ENCODE measurements at places on chromosomes 16 and 17. TPM values are rescaled to one million over a fixed set of nuclear protein-coding genes. Genes with fewer than 3 reads are reported as not detected.

GRCh38 chr17:40958086-40958953, 8.4 kb downstream of the KRT39 start:
- no peak for DNase-seq
- H3K27me3 ChIP-seq = peaks cover 15% of the 10 kb centered on the region
- no peak overlapping the region for H3K4me3 ChIP-seq
- H3K27ac ChIP-seq = no peak overlapping the region

PIK3R5 gene
- total RNA-seq = 33.6 TPM

DNA sequence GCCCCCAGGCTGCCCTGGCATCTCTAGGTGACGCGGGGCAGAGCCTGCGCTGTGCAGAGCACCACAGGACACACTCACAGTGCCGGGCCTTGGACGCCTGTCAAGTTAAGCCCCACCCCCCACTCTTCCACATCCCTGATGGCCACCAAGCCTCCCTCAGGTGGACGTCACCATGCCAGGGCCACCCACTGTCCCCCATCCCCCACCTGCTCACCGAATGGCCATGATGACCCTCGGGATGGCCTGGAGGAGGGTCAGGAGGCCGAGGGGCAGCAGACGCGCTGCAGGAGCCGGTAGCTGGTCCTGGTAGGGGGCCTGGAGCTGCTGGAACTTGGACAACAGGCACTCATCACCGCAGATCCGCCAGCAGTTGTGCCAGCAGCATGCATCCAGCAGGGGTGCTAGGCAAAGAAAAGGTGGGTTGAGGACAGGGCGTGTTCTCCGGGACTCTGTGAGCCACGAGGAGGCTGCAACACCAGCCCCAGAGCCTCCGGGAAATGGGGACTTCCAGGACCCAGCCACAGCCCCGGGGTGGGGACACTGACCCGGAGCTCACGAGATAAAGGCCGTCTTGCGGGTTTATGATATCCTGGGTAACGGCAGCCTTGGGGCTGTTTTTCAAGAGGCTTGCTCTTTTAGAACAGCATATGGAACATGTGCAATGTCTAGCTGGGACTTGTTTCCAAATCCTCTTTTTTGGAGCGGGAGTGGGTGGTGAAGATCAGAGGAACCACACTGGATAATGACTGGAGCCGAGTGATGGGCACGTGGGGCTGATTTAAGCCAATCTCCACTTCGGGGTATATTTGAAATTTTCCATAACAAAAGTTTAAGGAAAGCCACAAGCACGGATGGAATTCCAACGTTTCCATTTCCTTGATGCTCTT, 11.4 kb downstream of the C16orf95 start:
- H3K4me1 ChIP-seq = peaks cover 34% of the 10 kb centered on the region
- H3K27me3 ChIP-seq = no peaks in the 10 kb centered on the region
- H3K4me3 ChIP-seq = no peak overlapping the region
- H3K36me3 ChIP-seq = peaks cover 12% of the 10 kb centered on the region
- no peak for DNase-seq
- no peak overlapping the region for H3K27ac ChIP-seq

ZNF597 gene
- total RNA-seq = 2.6 TPM

DNA sequence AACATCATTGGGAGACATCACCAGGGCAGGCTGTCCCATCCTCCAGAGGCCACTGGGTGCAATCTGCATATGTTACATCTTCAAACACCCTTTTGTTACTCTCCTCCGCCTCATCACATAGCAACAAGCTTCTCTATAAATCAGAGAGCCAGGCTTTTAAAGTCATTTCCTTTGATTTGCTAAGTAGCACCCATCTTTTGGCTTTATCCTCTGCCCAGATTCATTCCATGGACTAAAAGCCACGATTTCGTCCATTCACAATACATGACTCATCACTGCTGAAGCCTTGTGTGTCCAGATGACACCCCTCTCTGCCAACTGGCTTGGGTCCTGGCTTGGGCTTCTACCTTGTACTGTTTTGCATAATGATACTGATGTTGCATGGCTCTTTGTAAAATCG, 2.0 kb upstream of the KRT38 start:
- no peaks in the 10 kb centered on the region for H3K4me1 ChIP-seq
- no peak overlapping the region for H3K4me3 ChIP-seq
- H3K27me3 ChIP-seq = peaks cover 3% of the 10 kb centered on the region
- no peak overlapping the region for H3K27ac ChIP-seq
- no peaks in the 10 kb centered on the region for H3K36me3 ChIP-seq

DNA sequence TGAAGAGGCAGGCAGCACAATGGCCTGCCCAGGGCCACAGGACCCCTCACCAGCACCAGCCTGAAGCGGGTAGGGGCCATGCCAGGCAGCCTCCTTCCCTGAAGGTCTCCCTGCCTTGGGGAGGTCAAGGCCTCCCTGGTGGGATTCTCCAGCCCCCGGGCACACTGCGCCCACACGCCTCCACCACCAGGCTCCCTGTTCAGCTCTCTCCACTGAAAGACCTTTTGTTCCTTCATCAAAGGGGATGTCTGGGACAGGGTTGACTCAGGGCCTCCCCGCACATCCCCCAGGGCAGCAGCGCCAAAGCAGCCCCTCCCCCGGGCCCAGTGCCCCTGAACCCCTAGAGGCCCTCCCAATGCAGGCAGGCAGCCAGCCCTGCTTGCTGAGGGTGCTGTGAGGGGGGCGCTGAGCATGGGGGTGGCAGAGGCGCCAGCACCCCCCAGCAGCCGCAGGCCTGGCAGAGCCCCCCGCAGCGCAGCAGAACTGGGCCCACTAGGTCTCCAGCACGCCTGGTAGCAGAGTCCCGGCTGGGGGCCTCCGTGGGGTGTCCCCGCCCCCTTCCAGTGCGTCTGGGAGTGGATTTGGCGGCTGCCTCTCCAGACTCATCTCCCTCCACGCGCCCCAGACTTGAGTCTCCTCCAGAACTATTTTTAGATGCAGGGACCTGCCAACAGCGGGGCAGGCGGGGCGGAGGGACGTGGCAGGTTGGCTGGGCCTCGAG, 13.1 kb downstream of the BCAR1 start:
- H3K27ac ChIP-seq = no peak overlapping the region
- no peak overlapping the region for H3K4me3 ChIP-seq
- DNase-seq = no peak

PRRT2 gene
- total RNA-seq = 1.3 TPM

UBN1 gene
- total RNA-seq = 42.6 TPM

KRT25 gene
- total RNA-seq = not detected

DNA sequence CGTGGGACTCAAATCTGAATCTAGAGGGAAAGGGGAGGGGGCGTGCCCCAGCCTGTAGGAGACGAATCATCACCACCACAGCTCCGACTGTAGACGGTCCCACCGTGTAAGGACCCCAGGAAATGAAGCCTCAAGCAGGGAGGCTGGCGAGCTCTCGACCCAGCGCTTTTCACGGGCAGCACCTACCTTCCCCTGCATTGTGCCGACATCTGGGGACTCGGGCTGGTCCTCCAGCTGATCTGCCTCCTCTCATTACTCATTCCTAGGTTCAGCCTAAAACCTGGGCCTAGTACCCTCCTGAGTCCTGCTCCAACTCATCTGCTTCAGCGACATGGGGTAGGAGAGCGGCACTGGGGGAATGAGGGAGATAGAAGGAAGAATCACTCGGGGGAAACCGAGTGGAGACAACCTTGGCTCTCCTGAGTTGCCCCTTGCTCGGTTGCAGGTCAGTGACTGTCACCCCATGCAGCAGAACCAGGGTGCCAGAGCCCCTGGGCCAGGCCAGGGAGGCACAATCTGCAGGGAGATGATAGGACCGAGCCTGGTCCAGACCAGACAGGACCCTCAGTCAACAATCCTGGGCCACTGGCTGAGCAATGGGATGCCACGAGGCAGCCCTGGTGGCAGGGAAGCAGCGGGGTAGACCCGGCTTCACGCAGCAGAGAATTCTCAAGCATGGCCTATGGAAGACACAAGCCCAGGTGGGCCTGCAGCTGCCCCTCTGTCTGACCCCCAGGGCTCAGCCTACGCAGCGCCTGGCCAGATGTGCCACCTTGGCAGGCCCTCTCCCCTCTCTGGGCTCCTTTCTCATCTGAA, 833 bp upstream of the BCAR1 start:
- peaks cover 32% of the 10 kb centered on the region for H3K27me3 ChIP-seq
- no peaks in the 10 kb centered on the region for H3K36me3 ChIP-seq
- H3K4me1 ChIP-seq = no peaks in the 10 kb centered on the region
- no peak for DNase-seq
- H3K27ac ChIP-seq = no peak overlapping the region

EXOC3L1 gene
- total RNA-seq = 0.34 TPM

MT1E gene
- 135 TPM for total RNA-seq

GPS1 gene
- 124 TPM for total RNA-seq

LRRC37A gene
- total RNA-seq = 2.6 TPM

- no peak overlapping the region for H3K4me3 ChIP-seq
- no peak for DNase-seq
- H3K4me1 ChIP-seq = no peaks in the 10 kb centered on the region
- no peak overlapping the region for H3K27ac ChIP-seq
Measured at GRCh38 chr16:79932572-79932971, 332.0 kb upstream of the MAF start.

PYY gene
- total RNA-seq = 0.36 TPM

DNA sequence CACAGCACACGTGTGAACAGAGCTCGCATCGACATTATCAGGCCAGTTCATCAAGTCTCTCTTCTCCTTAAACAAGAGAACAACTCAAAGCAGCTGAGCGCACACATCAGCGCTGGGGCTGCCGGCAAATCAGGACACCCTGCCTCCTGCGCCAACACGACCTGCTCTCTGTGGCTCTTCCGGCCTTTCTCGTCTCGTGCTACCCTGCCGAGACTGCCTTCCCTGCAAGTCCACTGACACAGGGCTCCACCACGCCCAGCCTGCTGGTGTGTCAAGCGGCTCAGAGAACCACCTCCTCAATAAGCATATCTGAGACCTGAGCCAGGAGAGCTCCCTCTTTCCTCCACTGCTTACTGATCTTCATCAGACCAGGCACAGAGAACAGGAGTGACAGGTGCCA, 96.9 kb downstream of the ZNF778 start:
- peak overlapping the region; percentile 97 for H3K27ac ChIP-seq
- H3K27me3 ChIP-seq = no peaks in the 10 kb centered on the region
- peak overlapping the region; percentile 77 for H3K4me3 ChIP-seq
- H3K4me1 ChIP-seq = peaks cover 78% of the 10 kb centered on the region
- DNase-seq = peak; percentile 28

CCL1 gene
- 264 TPM for total RNA-seq

Measured in activated T-helper 1 cell treated with anti-CD3 and anti-CD28 coated beads, Interleukin-12 subunit alpha, Interleukin-12 subunit beta, Interleukin-2, Interleukin-4 antibody, amounts not matched to agents 30 ng/mL and 10 ng/mL and 1 ng/mL, durations not matched to agents 14 hours and 24 hours and 36 hours (primary cell).